ENCODE measurements at places on chromosomes 6 and 20. TPM values are rescaled to one million over a fixed set of nuclear protein-coding genes. Genes with fewer than 3 reads are reported as not detected.

Gene GSTA2
- polyA plus RNA-seq: 1.3 TPM

Gene THBS2
- polyA plus RNA-seq: 49.5 TPM

Gene SIRPB1
- polyA plus RNA-seq: 2.1 TPM

Gene ZNF341
- 3.2 TPM for polyA plus RNA-seq

Gene ZNF165
- 0.36 TPM for polyA plus RNA-seq

Gene TAGAP
- polyA plus RNA-seq: 0.83 TPM

Gene GTSF1L
- not detected for polyA plus RNA-seq

Gene BEND6
- 0.27 TPM for polyA plus RNA-seq

Gene SEMG1
- polyA plus RNA-seq: not detected

Gene CDH22
- polyA plus RNA-seq: 0.43 TPM

Gene HRH3
- 0.60 TPM for polyA plus RNA-seq

Gene SLC17A2
- not detected for polyA plus RNA-seq

Gene HLA-A
- polyA plus RNA-seq: 119 TPM

Gene HLA-DRB5
- polyA plus RNA-seq: 2.6 TPM

Gene LRRN4
- 0.20 TPM for polyA plus RNA-seq

Gene SNX21
- polyA plus RNA-seq: 21.8 TPM

Gene HM13
- 77.3 TPM for polyA plus RNA-seq

Gene MANEA
- polyA plus RNA-seq: 15.4 TPM

Gene LPA
- not detected for polyA plus RNA-seq

Gene PRDM13
- not detected for polyA plus RNA-seq

Gene TFAP2B
- 6.9 TPM for polyA plus RNA-seq

Gene TJAP1
- polyA plus RNA-seq: 31.4 TPM

Gene SNX5
- polyA plus RNA-seq: 107 TPM

Gene NMBR
- polyA plus RNA-seq: 0.15 TPM

Gene SNRPB2
- 76.3 TPM for polyA plus RNA-seq

Gene FRK
- 0.79 TPM for polyA plus RNA-seq

Gene ARFGEF3
- 0.56 TPM for polyA plus RNA-seq

Gene SAMD10
- polyA plus RNA-seq: 2.4 TPM

Gene HCRTR2
- polyA plus RNA-seq: not detected

Gene BHLHE23
- not detected for polyA plus RNA-seq

Gene SPATA25
- 5.8 TPM for polyA plus RNA-seq

Gene BPI
- 0.79 TPM for polyA plus RNA-seq

All from muscle of leg (tissue), 16 donors.